ENCODE measurements at places on chromosomes 2 and 18.

GRCh38 chr2:50014168-50014567, 859.9 kb upstream of the FSHR start:
- no peak for DNase-seq

DNA sequence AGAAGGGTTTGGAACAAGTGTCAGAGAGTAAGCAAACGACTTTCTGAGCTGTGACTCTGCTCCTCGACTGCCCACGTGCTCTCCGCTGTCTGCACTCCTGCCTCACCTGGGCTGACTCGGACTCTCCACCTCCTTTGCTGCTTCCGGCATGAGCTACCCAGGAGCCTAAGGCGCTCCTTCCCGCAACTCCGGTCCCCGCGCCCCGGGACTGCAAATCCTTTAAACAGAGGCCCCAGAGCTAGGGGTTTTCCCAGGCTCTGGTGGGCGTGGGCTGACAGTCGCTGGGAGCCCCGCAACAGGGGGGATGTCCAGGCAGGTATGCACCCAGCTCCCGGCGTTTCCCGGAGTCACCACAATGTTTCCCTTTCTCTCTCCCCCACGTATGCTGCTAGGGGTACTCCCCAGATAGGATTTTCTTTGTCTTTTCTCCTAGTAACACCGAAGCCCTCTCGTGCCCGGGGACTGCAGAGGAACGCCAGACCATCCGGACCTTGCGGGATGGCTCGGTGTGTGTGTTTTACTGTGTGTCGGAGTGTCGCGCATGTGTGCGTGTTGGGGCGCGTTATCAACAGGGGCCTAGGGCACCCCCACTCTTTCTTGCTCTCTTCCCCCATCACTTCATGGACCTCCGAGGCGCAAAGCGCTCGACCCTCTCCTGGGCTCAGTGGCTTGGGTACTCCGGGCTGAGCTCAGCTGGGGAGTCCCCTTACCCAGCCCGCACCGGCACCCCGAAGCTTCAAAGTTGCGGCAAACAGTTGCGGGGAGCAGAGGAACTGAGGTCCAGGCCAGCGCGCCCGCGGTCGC, 691 bp upstream of the THSD7B start:
- peak; percentile 7 for DNase-seq

DNA sequence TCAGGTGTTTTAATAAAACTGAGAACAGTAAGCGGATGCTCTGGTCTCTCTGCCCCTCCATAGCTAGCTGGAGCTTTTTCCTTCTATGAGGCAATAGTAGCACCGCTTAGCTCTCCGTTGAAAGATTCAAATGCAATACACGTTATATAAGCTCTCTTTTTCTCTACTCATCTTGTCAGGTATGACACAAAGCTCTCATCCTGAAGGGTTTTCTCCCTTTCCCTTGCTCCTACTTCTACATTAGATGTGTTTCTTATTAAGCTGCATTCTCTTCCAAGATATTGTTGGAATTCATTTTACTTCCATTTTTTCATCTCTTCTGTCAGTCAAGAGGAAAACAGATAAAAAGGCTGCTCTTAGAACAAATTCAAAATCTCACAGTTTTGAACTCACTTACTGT, 434.6 kb upstream of the DDX18 start:
- DNase-seq: no peak

- no peak for DNase-seq
Observed at GRCh38 chr2:238238766-238239542, 884 bp downstream of the HES6 start.

DNA sequence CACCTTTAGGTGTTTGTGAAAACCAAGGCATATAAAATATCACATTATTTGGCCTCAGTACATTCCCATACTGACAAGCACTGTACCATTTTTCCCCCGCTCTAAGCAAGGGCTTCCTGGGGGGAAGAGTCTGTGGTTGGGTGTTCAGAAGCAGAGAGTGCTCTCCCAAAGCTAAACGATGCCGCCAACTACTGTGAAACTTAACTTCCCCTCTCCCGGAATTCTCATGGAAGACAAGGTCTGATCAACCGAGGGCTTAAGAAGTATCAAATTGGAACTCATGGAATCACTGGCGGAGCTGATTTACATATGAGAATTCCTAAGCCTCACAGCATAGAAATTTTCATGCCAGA, 433 bp upstream of the MFF start:
- DNase-seq: no peak

DNA sequence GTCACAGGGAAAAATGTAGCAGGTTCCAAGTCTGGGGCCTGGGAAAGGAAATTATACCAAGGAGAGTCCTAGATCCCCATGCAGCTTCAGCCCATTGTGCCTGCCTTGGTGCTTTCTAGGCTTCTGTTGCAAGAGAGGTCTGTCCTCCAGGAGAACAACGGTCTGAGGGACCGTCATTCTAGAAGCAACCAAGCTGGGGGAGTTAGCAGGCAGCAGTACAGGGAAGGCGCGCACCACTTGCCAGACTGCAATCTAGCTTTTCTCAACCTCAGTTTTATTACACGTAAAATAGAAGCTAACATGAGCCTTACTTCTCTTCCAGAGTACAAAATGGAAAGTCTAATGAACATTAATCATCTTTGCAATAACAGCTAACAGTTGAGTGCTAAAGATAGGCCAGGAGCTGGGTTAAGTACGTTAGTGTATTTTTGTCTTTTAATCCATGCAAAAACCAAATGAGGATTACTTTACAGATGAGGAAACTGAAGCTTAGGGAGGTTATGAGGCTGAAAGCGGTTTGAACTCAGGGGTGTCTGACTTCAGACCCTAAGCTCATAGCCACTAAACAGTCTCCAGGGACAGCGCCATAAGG, 1.9 kb downstream of the TCF23 start:
- no peak for DNase-seq

DNA sequence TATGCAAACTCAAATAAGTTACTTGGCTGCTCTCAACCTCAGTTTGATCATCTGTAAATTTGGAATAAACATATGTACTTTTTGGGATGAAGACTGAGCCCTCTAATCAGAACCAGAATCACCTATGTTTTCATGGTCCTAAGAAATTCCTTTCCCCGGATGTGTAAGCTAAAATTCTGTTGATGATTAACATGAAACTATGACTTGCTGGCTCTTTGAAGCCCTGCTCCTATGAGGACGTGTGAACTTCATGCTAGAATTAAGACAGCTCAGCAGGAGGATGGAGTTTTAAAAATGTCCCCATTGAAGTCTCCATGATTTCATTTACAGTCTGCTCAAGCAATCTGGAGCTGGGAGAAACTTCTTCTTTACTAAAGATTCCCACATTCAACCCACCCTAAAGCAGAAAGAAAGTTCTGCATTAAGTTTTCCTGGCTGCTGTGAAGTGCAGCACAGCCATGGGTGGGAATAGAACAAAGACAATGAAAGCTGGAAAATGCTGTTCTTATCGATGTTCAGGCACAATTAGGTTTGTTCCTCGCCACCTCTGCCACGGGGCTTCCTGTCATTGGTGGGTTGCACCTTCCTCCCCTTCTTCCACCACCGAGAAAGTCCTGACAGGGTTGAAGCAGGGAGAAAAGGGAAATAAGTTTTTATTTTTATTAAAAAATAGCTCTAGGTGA, 50.9 kb downstream of the ADCYAP1 start:
- DNase-seq: no peak

DNA sequence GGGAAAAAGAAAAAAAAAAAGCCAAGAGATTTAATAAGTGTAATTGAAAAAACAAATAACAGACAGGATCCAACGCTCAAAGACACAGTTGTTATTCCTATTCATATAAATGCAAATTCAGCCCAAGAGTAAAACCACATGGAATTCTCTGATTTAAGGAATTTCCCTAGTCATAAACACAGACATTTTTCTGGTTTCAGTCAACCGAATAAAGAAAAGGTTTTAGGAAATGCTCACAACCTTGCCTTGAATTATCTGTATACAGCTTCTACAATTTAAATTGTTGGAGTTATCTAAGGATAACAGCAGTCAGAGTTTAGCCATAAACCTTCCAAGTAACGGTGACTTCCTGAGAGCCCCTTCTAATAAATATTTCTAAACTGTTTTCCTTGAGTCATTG, 122.7 kb downstream of the VWC2L start:
- peak; percentile 78 for DNase-seq

DNA sequence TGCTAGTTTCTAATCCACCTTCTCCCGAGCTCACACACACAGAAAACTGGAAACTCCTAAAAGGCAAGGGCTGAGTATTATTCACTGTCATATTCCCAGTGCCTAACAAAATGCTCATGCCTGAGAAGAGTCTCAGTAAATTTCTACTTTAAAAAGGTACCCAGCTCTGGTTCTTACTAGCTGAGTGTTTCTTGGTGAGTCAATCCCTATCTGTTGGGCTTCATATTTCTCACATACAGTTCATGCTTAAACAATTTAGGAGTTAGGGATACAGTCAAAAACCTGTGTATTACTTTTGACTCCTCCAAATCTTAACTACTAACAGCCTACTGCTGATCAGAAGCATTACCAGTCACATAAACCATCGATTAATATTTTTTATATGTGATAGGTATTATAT, 204.9 kb downstream of the EN1 start:
- no peak for DNase-seq

GRCh38 chr2:110998311-110998710, 122.4 kb upstream of the BCL2L11 start:
- no peak for DNase-seq

DNA sequence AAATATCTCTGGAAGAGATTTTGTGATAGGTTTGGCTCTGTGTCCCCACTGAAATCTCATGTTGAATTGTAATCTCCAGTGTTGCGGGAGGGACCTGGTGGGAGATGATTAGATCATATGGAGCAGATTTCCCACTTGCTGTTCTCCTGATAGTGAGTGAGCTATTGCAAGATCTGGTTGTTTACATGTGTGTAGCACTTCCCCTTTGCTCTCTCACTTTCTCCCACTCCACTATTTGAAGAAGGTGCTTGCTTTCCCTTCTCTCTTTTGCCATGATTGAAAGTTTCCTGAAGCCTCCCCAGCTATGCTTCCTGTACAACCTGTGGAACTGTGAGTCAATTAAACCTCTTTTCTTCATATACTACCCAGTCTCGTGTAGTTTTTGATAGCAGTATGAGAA, 97.0 kb upstream of the FN1 start:
- DNase-seq: no peak

DNA sequence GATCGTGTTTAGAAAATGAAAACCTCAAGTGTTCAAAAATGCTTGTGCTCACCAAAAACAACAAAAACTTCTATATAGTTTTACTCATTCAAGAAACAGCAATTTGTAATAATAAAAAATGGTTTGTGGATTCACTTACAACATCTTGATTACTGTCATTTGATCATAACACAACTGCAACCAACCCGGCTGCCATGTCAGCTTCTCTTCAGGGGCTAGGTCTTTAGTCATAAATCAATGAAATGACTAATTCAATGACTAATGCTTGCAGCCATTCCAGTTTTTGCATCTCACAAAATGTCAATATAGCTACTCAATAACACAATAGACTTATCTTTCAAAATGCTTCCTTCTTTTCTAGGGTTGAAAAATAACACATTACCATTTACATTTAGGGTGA, 128.0 kb downstream of the OLA1 start:
- peak; percentile 9 for DNase-seq

DNA sequence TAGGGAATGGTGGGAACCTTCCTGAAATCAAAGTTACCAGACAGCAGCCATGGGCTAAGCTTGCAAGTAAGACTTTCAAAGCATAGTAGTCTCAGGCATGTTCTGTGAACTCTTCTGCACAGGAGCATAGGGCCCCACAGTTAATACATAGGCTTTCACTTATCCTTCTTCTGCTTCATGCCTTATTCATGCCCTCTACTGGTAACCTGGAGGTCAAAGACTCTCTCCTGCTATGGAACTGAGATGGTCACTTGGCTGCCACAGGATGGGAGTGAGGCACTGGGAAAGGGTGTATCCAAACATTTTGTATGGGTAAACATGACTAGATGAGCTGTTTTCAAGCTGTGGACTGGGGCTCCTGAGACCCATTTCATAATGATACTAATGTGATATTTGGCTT, 49.1 kb upstream of the ZNF638 start:
- DNase-seq: no peak

- DNase-seq: no peak
Observed at GRCh38 chr2:239566162-239566994, 165.6 kb upstream of the HDAC4 start.

GRCh38 chr2:118176601-118177000, 88.3 kb downstream of the INSIG2 start:
- no peak for DNase-seq

- peak; percentile 60 for DNase-seq
Observed at GRCh38 chr2:238418196-238418998, 8.3 kb upstream of the ASB1 start.

DNA sequence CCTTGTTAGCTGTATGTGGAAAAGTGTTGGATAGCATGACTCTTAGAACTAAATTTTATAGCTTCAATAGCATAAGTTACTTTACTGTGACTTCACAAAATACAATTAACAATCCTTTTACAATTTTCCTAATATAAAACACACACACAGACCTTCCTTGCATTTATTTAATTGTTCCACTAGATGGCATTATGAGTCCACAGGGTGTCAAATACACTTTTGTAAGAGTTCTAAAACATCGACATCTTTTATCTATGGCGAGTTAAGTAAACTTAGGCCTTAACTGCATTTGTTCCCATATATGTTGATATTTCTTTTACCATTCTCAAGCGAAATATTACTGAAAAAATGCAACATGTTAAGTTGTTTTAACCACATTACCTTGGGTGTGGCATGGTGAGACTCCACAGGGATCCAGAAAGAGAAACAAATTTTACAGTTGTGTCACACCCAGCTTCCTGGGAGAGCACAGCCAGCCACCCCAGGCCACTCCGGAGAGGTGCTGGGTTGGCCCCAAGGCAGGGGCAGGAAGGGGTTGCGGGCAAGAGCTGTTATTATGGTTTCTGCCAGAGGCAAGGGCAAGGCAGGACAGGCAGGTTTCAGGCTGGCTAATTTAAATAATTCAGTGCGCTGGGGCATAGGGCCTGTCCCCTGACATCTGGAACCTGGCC, 312.4 kb upstream of the MC4R start:
- DNase-seq: peak; percentile 40

DNA sequence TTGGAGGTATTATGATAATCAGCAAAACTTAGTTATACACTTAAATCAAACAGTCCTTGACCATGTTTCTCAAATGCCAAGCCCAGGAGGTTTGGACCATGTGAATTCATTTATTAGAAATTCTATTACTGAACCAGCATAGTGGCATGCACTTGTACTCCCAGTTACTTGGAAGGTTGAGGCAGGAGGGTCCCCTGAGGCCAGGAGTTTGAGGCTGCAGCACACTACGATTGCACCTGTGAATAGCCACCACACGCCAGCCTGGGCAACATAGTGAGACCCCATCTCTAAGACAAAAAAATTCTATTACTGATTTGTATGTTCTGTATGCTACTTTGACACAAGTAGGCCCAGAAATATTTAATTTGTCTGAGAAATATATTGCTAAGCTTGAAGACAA, 43.6 kb upstream of the FZD7 start:
- no peak for DNase-seq

DNA sequence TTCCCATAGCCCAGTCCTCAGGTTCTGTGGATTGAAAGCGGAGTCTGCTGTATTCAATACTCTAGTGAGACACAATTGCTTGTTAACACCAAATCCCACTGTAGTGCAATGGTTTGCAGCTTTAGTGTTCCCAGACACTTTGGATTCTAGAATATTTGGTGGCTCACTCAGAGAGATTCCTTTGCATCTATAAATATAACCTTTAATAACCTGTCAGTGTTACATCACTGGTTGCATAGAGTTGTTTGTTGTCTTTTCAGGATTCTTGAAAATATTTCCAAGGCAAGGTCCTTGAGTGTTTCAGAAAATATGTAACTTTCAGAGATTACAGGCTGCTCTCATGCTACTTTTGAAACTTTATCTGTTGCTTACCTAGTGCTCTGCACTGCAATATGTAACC, 157.5 kb downstream of the ZEB2 start:
- DNase-seq: peak; percentile 46

All from astrocyte of the hippocampus (primary cell).